Activated CD4-positive, alpha-beta T cell treated with anti-CD3 and anti-CD28 coated beads for 36 hours (primary cell): ENCODE measurements at places on chromosomes 3 and 15. TPM values are rescaled to one million over a fixed set of nuclear protein-coding genes. Genes with fewer than 3 reads are reported as not detected.

GRCh38 chr15:69931156-69931555, 166.6 kb downstream of the TLE3 start:
- DNase-seq, result no peak

DNA sequence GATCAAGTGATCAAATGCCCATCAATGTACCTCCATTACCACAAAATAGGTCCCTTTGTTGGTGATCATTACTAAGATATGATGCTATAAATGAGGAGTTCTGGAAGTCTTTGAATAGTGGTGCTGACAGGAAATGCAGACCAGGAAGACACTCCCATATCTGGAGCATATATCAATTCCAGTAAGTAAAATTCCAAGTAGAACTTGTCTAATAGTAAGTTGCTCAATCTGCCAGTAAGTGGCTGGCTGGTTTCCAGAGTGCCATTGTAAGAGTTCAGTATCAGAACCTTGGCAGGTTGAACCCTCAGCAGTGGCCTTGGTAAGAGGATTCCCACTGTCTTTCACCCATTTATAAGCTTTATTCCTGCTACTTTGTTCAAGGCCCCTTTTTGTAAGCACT, 379.9 kb upstream of the RBMS3 start:
- no peak for DNase-seq

DNA sequence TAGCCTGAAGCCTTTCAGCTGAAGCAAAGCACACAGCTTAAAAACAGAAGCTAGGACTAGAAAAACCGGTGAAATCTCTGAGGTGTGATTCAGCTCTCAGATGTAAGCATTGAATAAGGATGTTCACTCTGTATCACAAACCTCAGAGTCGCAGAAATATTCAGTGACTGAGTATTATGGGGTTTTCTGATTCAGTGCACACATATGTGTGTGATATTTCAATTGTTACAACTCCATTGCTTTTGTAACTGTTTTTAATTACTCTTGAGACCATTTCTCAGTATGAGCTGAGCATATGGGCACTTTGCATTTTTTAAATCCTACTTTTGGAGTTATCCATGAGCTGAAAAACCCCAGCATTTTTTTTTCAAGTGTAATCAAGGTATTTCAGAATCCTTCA, 868.8 kb downstream of the NTRK3 start:
- no peak for DNase-seq

GRCh38 chr3:110519071-110519470, 552.5 kb upstream of the NECTIN3 start:
- DNase-seq, result no peak

DNA sequence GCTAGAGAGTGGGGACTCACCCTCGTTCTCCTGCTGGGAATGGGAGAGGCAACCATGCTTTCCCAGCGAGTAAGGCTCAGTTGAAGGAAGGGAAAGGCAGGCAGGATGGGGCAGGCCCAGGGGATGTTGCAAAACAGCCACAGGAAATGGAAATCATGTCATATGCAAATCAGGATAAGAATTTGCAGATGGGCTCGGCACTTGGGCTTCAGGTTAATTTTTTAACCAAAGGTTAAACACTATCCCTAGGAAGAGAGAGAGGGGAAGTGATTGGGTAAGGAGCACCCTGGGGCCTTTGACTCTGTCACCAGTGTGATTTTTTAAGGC, 14.6 kb upstream of the PLA2G4E start:
- DNase-seq, result peak; percentile 50

DNA sequence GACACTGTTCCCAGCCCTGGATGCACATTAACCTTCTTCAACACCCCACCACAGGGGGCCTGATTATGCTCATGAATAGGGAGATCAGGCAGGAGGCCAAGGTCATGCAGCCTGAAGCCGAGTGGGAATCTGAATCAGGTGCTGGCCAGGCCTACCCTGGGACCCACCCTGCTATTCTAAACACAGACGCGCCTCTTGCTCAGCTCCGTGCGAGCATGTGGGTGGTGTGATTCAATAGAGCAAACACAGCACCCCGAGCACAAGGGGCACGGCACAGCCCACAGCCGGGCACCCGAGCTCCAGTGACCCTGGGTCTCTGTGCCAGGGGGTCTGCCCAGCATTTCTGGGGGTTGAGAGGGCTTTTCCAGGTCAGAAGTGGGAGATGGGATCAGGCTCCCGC, 24.6 kb upstream of the GRIP2 start:
- no peak for DNase-seq

DNA sequence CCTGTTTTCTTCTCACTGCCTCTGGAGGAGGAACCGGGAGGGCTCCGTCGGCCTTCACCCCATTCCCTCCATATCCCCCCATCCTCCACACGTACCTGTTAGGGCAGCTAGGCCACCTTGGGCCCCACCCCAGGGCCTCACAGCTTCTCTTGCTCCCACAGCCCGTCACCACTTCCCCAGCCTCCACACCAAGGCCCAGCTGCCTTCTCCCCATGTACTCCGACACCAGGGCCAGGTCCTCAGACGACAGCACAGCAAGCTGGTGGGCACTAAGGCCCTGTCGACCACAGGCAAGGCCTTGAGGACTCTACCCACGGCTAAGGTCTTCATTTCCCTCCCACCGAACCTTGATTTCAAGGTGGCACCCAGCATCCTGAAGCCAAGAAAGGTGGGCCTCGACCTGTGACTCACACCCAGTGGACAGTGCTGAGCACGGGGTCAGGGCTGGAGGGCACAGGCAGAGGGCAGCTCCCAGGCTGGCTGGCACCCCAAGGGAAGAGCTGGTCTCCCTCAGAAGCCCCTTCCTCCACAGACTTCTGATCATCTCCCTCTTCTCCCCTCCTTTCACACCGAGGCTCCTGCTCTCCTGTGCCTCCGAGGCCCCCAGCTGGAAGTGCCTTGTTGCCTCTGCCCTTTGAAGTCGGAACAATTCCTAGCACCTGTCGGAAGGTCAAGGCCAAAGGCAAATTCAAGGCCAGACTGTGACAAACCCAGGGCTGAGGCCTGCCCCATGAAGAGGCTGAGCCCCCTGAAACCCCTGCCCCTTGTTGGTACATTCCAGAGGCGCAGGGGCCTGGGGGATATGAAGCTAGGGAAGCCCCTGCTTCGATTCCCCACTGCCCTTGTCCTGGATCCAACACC, 9.1 kb downstream of the RPUSD3 start:
- no peak for DNase-seq

DNA sequence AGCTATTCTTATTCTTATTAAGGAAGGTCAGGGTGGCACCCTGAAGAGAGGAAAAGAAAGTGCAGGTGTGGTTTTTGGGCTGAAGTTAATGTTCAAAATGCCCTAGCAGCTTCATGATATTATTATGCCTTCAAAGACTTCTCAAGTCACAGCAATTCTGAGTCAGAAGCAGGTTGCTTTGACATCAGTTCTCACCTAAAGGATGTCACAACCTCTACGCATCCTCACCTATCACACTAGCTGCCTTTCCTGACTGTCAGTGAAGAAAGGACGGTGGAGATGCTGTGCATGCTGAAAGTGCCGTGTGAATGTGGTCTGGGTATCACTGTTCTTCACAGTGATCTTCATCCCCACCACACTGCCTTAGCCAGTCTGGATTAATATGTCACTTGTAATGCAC, 49.6 kb downstream of the NPTN start:
- no peak for DNase-seq

DNA sequence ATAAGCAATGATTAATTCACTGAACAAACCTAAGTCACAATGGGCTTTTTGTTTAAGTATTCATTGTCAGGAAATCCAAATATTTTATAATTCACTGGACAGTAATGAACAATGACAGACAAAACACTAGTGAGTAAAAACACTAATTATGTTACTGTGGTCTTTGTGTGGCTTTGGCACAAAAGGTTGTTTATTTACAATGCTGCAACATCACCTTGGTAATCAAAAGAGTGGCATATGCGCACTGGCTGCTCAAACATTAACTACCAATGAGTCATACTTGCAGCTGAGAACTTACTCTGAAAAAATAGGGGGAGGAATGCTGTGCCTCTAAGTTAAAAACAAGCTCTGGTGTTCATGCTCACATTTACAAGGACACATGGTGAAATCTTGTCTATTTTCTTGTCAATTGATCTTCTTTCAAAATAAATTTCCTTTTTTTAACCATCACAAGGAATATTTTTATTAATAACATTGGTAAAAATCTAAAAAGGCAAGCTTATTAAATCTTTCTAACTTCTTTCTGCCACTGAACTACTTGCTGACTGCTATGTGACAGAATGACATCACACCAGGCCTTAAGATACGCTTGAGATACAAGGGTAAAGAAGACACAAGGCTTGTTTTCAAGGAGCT, 85.2 kb upstream of the PPIB start:
- peak; percentile 34 for DNase-seq

DNA sequence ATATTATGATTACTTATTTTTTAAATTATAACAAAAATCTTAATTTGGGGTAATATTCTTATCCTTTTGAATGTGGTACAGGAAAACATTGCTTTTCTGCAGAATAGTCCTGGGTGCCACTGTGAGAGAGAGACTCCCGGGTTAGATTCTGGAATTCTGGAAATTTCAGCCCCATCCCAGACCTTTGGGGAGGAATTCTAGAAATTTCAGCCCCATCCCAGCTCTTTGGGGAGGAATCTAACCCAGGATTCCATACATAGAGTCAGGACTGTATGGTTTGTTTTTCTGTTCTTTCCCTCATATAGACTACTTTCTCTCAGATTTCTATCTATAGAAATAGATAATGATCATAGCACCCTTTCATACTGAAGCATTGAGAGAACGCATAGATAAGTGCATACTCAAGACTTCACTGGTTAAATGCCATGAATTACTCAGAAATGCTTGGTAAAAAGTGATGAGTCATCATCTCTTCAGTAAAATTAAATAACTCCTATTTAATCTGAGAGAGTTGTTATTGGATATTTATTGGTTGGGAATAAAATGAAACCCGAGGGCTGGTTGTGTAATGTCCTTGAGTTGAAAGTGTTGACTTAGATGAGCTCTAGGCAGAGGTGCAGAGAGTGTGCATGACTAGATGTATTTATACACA, 8.3 kb downstream of the EIF2AK4 start:
- DNase-seq, result no peak

DNA sequence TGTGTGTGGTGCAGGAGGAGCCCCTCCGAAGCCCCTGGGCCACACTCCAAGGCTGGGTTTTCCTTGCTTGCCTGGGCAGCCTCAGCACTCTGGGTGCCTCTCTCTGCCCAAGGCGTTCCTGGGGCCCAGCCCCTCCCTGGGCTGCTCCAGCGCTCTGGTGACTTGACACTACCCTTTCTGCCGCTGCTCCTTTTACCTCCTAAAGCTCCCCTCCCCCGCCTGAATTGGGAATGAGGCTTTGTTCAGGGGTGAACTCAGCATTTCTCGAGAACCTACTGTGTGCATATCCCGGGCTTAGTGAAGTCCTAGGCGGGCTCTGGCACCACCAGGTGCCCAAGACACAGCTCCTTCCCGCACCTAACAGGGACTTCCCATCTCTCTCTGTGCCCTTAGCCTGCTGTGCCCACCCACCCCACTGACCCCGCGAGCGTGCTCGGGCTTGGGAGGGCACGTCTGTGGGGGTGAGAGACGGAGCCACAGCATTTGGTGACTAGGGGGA, 1.2 kb upstream of the BAHD1 start:
- DNase-seq, result peak; percentile 29

DNA sequence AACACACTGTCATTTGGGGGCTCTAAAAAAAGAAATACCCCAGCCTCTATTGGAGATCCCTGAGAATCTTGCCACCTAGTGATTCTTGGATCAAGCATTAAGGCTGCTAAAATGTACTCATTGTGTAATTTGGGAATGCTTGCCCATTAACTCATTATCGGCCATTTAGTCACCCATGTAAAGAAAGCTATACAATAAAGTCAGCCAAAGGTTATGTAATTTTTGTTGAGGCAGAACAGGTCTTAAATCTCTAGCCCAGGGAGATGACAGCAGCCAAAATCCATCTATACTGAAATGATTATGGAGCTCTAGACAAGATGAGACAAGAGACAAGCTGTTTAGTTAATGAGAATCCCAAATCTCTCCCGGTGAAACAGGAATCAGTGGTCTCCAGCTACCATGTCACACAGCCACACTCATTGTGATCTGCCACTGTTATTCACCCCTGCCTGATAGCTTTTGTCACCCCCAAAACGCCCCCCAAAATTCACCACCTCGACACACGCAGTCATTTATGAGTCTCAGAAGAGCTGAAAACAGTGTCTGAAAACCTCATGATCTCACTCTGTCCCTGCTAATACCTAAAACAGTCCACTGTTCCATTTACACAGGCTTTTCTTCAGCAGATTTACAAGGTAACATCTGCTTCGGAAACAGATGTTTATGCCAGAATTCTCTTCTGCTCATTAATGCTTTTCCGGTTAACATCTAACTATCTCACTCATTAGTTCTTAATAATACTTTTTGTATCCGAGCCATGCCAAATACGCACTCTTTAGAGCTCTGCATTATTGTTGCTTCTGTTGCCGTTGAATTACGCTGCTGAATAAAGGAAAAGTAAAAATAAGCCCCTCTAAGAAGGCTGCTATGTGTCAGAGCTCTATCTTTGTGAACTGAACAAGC, 138.5 kb downstream of the RORA start:
- no peak for DNase-seq

GRCh38 chr15:72304596-72304995, 15.4 kb downstream of the CELF6 start:
- DNase-seq, result no peak

DNA sequence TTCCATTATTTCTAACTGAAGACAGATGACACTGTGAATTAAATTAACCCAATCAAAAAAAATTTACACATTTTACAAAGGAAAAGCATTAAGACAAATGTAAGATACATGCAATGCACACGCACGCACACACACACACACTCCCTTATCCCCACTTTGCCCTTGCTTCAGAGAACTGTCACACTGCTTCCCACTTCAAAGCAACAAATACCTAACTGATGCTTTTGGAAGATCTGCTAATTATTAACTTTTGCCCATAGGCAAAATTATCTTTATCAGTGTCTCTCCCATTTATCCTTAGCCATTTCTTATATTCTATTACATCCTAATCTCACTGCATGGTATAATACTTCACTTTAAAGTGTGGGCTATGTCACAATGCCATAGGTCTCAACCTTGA, 60.3 kb downstream of the SETD2 start:
- no peak for DNase-seq

DNA sequence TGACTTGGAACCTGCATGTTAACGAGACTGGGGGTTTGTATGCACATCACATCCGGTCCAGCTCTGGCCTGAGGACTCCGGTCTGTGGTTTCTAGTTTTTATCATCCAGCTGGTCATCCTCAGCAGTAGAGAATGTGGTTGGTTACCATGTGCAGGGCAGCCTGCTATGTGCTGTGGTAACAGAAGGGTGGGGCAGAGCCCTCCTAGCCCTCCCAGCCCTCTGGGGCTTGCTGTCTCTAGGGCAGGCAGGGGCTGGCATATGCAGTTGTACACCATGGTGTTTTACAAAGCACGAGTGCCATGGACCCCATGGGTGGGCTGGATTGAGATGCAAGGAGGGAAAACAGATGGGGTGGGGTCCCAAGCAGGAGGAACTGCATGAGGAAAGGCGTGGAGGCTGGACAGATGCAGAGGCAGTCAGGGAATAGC, 70.2 kb downstream of the APBA2 start:
- DNase-seq, result no peak

GRCh38 chr15:85430406-85431204, 50.2 kb downstream of the AKAP13 start:
- peak; percentile 25 for DNase-seq

- no peak for DNase-seq
Observed at GRCh38 chr3:31918179-31919150, 62.6 kb downstream of the OSBPL10 start.

The LTK gene
- not detected for total RNA-seq

The GPR15 gene
- 1.3 TPM for total RNA-seq

The HIGD2B gene
- total RNA-seq, result not detected

The MESP2 gene
- total RNA-seq, result 0.14 TPM

The MORC1 gene
- not detected for total RNA-seq

The MASP1 gene
- not detected for total RNA-seq

The BMF gene
- total RNA-seq, result 8.4 TPM
